ENCODE measurements at places on chromosomes 1 and 21.

DNA sequence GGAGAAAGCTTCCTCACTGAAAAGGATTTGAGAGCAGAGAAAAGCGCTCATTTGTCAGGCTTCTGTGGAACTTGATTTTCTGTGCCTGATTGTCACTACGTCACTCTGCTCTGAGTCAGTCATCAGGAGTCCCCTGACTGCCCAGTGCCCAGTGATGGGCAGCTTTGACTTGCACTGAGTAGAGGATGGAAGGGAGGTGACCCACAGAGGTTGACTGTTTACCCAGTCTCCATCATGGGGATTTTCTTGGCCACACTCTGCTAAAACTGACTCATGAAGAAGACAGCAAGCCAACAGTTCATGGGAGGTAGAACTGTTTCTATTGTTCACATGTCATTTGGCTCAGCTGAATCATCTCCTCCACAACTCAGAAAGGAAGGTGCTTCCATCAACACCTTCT is 82.1 kb upstream of the DUSP10 start:
- DNase-seq, result no peak

GRCh38 chr1:43764581-43764980 is 57.2 kb downstream of the ST3GAL3 start:
- peak; percentile 41 for DNase-seq

DNA sequence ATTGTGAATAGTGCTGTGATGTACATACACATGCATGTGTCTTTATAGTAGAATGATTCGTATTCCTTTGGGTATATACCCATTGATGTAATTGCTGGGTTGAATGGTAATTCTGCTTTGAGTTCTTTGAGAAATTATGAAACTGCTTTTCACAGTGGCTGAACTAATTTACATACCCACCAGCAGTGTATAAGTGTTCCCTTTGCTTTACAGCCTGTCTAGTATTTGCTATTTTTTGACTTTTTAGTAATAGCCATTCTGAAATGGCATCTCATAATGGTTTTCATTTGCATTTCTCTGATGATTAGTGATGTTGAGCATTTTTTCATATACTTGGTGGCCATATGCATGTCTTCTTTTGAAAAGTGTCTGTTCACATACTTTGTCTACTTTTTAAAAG is 54.5 kb upstream of the FAM78B start:
- no peak for DNase-seq

DNA sequence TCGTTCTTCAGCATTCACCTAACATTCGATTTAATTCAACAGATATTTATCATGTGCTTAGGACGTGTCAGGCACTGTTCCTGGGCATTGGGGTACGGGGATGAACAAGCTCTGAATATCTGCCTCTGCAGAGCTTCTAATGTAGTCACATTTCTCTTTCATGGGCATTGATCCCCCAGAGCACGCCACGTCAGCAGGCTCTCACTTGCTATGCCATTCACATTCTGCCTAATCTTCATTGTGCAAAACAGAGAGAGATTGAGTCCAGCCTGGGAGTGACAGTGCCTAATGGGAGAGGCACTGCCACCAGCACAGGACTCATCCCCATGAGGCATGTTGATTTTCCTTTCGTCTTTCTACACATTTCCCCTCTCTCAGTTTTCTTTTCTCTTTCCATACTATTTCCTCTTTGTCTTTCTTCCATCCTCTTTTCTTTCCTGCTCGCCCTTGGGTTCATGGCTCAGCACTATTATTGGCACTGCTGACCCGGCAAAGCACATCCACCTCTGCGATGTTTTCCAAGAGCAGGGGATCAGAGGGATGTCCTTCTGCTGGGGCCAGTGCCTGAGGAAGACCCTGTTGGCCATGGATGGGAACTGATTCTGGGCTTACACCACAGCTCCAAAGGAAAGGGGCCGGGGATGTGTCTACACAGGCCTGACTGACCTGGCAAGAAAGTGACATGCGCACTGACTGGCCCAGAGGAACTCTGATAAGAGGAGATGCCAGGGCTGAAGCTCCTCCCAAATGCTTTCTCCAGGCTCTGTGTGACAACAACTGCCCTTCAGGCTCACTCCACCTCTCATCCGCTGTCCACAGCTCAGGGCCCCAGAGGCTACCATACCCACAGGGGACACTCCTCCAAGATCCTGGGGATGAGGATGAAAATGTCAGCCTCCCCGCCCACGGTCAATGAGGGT is 195.9 kb downstream of the TOMM20 start:
- DNase-seq, result peak; percentile 25

- no peak for DNase-seq
Observed at GRCh38 chr1:161265305-161265704, 6.8 kb downstream of the PCP4L1 start.

GRCh38 chr1:17301767-17302166 is 6.2 kb upstream of the PADI4 start:
- DNase-seq, result no peak

GRCh38 chr1:4650481-4650880 is 3.9 kb upstream of the AJAP1 start:
- DNase-seq, result no peak

- DNase-seq, result no peak
Observed at GRCh38 chr1:95554408-95554807, 320.4 kb downstream of the RWDD3 start.

DNA sequence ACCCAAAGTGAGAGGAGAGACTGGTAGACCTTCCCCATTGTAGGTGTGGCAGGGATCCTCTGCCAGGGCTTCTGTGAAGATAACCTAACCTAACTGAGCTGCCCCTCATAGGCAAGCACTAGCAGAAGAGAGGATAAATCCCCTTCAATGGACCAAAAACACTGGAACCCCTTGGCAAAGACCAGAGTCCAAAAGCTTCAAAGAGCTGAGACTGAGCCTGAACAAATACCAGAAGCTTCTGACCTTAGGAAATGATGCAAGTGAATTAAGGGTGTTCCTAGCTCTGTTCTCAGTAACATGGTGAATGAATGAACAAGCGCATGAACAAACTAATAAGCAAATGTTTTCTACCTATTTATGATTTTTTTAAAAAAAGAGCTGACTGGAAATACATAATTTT is 123.2 kb downstream of the RRAGC start:
- DNase-seq, result no peak

GRCh38 chr1:59016390-59016789 is 232.5 kb upstream of the JUN start:
- no peak for DNase-seq

GRCh38 chr1:70134148-70134547 is 71.2 kb downstream of the LRRC40 start:
- no peak for DNase-seq

- DNase-seq, result no peak
Observed at GRCh38 chr1:244049162-244050013, 1.7 kb upstream of the ZBTB18 start.

DNA sequence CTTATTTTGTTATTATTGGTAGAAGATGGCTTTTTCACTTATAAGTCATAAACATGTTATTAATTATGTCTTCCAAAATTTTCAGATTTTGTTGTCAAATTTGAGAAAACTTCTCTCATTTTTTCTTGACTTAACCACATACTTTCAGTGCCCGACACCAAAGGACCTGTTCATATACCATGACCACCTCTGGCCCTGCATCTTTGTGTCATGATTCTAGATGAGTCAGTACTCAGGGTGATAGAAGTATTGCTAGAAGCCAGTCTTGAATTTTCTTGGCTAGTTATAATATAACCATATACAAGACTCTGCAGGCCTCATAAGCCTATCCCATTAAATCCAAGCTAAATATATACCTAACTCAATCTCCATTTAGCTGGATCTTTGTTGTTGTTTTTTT is 35.4 kb upstream of the DPH5 start:
- DNase-seq, result no peak

- no peak for DNase-seq
Observed at GRCh38 chr1:178607718-178608408, 95.0 kb downstream of the TEX35 start.

DNA sequence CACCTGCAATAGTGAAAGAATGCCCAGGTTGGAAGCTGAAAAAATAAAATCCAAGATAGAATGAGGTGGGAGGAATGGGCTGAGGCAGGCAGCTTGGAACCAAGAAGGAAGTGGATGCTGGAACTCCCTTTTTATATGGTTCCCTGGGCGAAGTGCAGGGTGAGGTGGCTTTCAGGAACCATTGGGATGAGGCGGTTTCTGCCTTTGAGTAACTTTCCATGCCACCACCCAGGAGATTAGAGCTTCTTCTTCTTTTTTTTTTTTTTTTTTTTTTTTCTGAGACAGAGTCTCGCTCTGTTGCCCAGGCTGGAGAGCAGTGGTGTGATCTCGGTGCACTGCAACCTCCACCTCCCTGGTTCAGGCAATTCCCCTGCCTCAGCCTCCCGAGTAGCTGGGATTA is 17.8 kb upstream of the MRPS6 start:
- DNase-seq, result no peak

Measured in H9 (cell line).